ENCODE measurements at places on chromosomes 5 and 9.

- no peak for DNase-seq
Measured at GRCh38 chr9:87596862-87597261, 99.2 kb downstream of the DAPK1 start.

GRCh38 chr5:27906481-27906880 lies 868.1 kb upstream of the CDH9 start:
- DNase-seq, result no peak

GRCh38 chr5:73947906-73948640 lies 322.1 kb downstream of the ARHGEF28 start:
- DNase-seq, result peak; percentile 69

GRCh38 chr5:131521252-131521651 lies 113.8 kb downstream of the RAPGEF6 start:
- no peak for DNase-seq

DNA sequence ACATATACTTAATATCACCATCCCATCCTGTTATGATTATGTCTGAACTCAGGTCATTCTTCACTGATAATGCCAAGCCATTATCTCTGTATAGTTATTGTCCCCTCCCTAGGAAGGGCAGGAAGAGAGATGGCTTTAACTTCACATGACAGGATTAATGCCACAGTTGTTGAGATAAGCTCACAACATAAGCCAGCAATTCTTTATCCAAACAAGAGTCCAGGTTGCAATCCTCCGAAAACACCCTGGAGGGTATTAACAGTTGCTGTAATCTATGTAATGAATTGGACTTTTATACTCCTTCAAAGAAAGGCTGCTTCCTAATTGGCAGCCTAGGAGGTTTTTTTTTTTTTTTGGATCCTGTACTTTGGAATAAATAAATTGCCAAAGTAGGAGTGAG lies 779.4 kb downstream of the SEMA5A start:
- no peak for DNase-seq

DNA sequence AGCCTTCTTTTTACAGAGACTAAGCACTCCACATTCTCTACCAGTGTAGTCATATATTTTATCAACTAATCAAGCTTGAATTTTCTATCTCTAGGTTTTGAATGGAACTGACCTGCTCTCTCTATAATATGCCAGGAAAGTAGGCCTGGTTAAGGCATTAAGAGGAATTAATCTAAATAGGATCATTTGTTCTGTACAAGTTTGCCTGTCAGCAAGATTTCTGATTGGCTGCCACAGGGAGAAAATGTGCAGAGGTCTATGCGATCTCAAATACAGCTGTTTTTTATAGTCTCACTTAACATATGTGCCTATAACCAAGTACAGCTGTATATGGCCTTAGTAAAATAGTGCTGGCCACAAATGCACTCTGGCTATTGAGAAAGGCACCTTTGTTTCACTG lies 418.8 kb downstream of the KDM4C start:
- no peak for DNase-seq

GRCh38 chr9:113536483-113537228 lies 73.1 kb downstream of the RGS3 start:
- no peak for DNase-seq

GRCh38 chr5:179194201-179194910 lies 134.2 kb downstream of the ZNF354C start:
- DNase-seq, result no peak

- DNase-seq, result peak; percentile 84
Measured at GRCh38 chr5:131209506-131210150, 38.9 kb downstream of the LYRM7 start.

DNA sequence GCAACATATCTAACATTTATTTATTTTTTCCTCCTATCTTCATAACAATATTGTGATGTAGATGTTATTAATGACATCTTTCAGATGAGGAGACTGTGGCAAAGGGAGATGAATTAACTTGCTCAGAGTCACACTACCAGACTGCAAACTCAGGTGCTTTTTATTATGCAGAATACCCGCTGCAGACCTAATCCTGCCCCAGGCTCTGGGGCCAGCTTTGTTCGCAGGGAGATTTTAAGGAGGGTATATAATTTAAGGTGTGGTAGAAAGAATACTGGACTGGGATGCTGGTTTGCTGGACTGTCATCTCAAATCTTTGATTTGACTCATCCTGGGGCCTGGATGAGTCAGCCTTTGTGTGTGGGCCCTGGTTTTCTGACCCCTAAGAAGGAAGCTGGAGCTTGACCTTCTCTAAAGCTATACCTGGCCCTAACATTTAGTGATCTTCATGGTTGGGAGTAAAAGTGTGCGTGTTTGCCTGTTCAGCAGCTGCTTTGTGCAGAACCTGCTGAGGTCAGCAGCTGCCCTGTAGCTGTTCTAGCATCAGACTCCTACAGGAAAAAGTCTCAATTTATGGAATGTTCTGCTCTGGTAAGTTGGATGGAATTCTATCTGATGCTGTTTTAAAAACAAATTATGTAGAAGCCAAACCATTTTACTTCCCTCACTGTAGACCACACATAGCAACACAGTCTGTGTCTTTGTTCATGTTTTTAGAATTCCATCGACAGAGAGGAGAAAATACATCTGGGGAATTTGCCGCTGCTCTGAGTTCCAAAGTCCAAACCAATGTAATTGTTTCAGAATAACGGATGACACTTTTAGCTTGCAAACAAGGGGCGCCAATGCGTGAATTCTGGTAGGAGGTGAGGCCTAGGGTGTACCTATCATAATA lies 4.5 kb downstream of the SLC36A1 start:
- DNase-seq, result no peak

DNA sequence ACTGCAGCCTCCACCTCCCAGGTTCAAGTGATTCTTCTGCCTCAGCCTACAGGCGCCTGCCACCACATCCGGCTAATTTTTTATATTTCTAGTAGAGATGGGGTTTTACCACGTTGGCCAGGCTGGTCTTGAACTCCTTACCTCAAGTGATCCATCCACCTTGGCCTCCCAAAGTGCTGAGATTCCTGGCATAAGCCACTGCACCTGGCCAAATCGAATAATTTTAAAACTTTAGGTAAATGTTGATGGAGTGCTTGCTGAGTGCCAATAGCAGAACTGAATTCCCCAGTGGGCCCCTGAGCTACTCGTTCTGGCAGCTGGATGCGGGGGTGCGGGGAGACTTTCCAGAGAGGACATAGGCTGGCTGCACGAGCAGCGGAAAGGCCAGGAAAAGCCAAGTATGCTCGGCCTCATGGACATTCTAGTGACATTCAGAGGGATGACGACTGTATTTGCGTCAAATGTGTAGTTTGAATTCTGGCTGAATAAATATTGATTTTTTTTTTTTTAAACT lies 16.8 kb downstream of the TRAF2 start:
- no peak for DNase-seq

DNA sequence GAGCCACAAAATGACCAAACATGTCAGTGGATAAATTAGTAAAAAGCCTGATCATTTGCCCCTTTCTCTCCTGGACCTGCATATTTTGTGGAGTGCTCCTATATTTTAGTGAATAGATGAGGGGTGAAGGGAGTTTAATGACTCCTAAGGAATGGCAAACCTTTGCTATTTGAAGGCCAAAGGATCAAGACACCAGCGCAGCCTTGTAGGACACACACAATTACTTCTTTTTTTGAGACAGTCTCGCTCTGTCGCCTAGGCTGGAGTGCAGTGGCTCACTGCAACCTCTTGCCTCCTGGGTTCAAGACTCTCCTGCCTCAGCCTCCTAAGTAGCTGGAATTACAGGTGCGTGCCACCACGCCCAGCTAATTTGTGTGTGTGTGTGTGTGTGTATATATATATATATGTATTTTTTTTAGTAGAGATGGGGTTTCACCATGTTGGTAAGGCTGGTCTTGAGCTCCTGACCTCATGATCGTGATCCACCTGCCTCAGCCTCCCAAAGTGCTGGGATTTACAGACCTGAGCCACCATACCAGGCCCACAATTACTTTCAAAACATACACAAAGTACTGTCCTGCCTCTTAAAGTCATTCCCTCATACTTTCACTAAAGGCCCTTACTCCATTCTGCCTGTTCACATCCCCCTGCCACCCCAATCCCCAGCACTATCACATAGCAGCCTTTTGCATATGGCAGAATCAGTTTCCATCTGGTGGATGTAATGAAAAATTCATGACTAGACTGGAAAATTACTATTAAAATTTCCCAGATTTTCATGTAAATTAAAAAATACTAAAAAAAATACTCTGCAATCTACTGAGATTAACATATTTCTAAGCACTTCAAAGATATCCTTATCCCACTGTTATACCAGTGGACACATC lies 60.4 kb downstream of the CSNK1A1 start:
- DNase-seq, result no peak

- no peak for DNase-seq
Measured at GRCh38 chr5:150148117-150148927, 7.3 kb downstream of the PDGFRB start.

DNA sequence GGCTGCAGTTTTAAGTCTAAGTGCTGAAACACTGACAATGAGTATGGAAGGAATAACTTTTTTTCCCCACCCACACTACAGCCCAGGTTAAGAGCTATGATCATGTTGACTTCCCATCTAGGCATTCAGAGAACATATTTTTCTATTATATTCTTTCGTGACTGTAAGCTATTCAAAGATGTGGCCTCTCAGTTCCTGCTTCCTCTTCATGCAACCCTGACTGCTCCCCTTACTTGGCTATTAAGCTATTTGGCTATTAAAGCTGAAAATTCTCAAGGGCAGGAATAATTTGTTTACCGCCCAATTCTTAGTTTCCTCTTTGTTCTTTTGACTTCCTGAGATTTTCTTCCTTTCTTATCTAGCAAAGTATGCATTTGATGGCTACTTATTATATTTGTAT lies 18.6 kb upstream of the ALDH1A1 start:
- DNase-seq, result no peak

DNA sequence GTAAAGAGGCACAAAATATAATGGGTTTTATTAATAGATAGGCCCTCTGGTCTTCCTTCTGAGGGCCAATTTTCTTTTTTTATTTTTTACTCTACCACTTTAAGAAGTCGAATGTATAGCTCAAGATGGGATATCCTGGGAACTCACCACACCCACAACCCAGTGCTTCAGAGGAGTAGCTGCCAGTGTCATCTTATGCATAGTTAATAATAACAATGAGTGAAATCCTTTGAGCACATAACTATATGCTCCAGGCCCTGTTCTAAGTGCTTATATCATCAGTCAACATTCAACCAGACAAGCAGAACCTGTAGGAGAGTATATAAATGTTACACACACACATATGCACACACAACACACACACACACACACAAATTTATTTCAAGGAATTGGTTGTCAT lies 150.3 kb upstream of the ACTBL2 start:
- DNase-seq, result no peak

DNA sequence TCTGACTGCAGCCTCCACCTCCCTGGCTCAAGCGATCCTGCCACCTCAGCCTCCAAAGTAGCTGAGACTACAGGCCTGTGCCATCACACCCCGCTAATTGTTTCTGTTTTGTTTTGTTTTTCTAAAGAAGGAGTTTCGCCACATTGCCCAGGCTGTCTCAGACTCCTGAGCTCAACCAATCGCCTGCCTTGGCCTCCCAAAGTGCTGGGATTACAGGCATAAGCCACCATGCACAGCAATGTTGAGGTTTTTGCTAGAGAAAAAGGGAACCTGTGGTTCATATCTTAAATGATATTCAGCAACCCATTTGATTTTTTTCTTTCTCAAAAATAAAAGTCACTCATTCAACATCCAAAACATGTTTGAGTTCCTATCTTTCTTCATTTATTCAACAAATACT lies 20.4 kb upstream of the DELE1 start:
- DNase-seq, result no peak

GRCh38 chr5:56822981-56823380 lies 7.6 kb downstream of the MAP3K1 start:
- no peak for DNase-seq

- DNase-seq, result no peak
Measured at GRCh38 chr5:138033907-138034306, 1.0 kb upstream of the FAM13B start.

GRCh38 chr9:22170990-22171670 lies 162.0 kb upstream of the CDKN2B start:
- no peak for DNase-seq

- DNase-seq, result no peak
Measured at GRCh38 chr9:19028835-19029451, 4.1 kb downstream of the SAXO1 start.

GRCh38 chr9:131405428-131405827 lies 11.5 kb downstream of the PRRC2B start:
- DNase-seq, result no peak

DNA sequence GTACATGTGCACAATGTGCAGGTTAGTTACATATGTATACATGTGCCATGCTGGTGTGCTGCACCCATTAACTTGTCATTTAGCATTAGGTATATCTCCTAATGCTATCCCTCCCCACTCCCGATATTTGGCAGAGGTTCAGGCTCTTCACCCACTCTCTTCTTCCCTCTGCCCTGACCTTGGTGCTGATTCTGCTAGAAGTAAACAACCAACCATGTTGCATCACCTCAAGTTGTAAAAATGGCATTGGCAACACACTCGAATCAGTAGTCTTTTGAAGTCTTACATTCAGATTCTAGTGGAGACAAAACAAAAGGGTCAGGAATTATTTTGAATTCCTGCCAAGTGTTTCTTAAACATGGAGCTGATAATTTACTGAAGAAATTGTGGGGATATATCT lies 40.0 kb downstream of the PRR16 start:
- no peak for DNase-seq

DNA sequence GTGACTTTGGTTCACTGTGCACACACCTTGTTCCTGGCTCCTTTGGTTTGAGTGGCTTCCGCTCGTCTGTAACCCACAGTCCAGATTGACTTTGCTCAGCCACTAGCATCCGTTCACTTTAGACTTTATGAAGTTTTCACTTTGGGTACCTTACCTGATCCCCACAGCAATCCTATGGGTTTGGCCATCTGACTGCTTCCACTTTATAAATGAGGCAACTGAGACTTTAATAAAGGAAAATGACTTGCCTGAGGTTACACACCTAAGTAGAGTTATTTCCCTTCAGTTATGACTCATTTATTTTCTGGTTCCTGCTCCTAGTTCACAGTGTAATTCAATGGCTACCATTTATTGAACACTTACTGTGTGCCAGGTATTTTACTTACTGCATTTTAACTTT lies 94.2 kb upstream of the SAP30L start:
- no peak for DNase-seq

DNA sequence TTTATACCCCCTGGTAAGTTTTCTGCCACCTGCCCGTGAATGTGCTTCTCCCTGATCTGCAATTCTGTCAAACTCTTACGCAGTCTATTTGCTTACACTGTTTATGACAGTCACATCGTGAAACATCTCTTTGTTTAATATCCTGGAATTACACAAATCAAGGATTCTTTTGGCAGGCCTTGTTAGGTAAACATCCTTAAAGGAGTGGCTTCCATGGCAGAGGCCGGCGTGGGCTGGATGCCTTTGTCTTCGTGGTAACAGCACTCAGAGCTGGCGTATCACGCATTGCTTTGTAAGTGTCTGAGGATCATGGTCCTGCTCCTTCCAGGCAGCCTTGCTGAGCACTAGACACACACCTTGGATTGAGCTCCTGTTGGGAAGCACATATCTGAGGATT lies 145.7 kb downstream of the IRX1 start:
- DNase-seq, result no peak

GRCh38 chr5:68002836-68003235 lies 212.7 kb upstream of the PIK3R1 start:
- DNase-seq, result no peak

GRCh38 chr9:125183054-125183453 lies 6.5 kb downstream of the PPP6C start:
- no peak for DNase-seq
